ENCODE measurements at places on chromosomes 1 and 21. TPM values are rescaled to one million over a fixed set of nuclear protein-coding genes. Genes with fewer than 3 reads are reported as not detected.

Gene ZFYVE9
- 3.6 TPM for polyA plus RNA-seq

Gene MKNK1
- polyA plus RNA-seq: 32.4 TPM

DNA sequence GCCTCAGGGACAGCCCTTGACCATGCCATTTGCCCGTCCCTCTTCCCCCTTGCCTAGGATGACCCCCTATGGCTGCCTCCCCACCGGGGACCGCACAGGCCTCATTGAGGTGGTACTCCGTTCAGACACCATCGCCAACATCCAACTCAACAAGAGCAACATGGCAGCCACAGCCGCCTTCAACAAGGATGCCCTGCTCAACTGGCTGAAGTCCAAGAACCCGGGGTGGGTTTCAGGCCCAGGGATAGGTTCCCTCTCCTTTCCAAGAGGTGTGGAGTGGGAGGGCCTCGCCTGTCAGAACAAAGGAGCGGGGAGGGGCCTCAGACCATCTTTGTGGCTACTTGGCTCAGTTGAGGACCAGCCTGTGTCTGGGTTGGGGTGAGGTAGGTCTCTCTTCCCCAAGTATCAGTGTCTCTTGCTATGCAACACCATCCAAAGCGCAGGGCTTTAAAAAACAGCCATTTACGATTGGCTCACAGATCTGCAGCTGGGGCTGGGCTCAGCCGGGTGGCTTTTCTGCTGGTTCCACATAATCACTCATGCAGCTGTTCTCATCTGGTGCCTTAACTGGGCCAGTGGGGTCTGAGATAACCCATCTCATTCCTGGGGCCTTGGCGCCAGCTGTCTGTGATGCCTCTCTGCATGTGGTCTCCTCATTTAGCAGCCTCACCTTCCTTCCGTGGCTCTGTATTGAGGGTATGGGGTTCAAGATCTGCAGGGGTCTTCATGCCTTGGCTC is 71.7 kb downstream of the PIK3CD start:
- H3K4me1 ChIP-seq: peaks cover 7% of the 10 kb centered on the region
- peaks cover 85% of the 10 kb centered on the region for H3K36me3 ChIP-seq
- no peak overlapping the region for H3K27ac ChIP-seq
- no peaks in the 10 kb centered on the region for H3K27me3 ChIP-seq
- DNase-seq: no peak

DNA sequence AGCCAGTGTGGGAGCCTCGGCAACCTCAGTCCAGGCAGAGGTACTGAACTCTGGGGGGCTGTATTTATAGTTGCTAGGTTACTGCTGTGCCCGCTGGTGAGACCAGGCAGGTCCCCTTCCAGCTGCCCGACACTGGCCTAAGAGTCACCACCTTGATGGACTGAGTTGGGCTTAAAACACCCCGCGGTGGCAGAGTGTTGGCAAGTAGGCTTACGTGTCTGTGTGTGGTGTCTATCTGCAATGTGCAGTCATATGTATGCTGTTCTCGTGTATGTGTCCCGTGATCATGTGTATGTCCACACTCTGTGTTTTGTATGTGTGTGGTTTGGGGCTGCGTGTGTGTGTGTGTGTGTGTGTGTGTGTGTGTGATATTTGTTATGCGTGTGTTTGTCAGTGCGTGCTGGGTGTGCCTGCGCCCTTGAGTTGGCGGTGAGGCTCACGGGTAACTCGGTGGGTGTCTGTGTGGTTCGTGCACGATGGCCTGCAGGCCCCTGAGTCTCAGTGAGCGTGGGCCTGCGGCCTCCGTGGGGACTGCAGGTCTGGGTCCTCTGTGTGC is 65.5 kb downstream of the MEF2D start:
- peak overlapping the region; percentile 29 for H3K4me3 ChIP-seq
- H3K36me3 ChIP-seq: no peaks in the 10 kb centered on the region
- H3K27ac ChIP-seq: no peak overlapping the region
- peaks cover 60% of the 10 kb centered on the region for H3K27me3 ChIP-seq

GRCh38 chr1:202692959-202693555 is 17.2 kb downstream of the SYT2 start:
- H3K36me3 ChIP-seq: no peaks in the 10 kb centered on the region
- no peak overlapping the region for H3K27ac ChIP-seq
- H3K4me3 ChIP-seq: no peak overlapping the region
- DNase-seq: peak; percentile 90
